Cerebellar cortex (tissue), 1 donor: ENCODE measurements at places on chromosomes 1 and 21.

DNA sequence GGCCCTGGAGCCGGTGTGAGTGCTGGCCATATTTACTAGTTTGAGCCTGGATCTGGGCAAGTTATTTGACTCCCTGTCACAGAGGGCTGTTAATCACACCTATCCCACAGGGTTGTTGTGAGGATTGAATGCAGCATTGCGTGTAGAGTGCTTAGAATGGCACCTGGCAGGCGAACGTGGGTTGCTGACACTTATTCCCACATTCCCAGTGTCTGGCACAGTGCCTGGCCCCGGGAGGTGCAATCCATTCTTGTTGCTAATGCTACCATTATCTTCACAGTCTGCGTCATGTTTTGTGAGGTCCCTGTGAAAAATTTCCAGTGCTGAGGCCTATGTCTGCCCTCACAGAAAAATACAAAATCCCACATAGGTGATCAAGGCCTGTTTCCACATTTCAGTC is 66.1 kb downstream of the CD2 start:
- no peak for DNase-seq

- DNase-seq = no peak
These were observed 144.3 kb downstream of the MIS18A start for GRCh38 chr21:32134441-32135130.

DNA sequence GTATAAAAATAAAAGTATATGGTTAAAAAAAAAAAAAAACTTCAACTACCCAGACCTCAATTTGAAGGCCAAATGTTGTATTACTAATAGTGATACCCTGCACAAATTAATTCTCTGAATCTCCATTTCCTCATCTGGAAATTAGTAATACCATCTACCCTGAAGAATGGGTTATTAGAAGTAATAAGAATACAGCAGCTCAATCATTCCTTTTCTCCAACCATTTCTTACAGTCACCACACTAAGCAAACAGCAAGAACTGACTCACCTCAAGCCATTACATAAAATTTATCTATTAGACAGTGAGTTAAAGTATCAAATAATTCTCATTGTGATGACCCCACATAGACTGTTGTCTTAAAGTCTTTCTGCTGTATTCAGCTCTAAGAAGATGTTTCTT is 39.6 kb downstream of the RERE start:
- no peak for DNase-seq

DNA sequence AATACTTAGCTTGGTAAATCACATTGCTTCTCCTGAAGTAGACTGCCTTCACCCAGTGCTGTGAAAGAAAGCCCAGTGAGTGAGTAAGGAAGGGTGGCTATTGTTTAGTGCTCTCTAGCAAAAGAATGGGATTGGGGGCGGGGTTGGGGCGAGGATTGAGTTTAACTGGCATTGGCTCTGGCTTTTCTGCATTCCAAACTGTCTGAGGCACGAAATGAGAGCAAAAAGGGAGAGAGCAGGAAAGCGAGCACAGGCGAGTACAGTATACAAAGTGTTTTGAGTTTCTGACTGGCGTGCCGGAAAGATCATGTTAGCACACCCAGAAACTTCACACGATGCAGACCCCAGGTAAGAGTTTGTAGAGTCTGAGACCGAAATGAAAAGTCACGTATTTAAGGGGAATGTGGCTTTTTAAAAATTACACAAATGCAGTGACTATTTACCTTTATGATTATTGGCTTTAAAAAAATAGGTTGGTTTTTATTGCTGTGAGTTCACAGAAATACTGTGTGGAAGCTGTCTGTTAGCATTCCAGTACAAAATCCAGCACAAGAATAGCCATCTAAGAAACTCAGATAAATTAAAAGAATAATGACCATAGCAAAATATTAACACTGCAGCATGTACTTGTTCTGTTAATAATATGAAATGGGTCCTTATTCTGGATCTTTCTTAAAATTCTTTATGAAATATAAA is 155.4 kb downstream of the CLEC20A start:
- peak; percentile 26 for DNase-seq

DNA sequence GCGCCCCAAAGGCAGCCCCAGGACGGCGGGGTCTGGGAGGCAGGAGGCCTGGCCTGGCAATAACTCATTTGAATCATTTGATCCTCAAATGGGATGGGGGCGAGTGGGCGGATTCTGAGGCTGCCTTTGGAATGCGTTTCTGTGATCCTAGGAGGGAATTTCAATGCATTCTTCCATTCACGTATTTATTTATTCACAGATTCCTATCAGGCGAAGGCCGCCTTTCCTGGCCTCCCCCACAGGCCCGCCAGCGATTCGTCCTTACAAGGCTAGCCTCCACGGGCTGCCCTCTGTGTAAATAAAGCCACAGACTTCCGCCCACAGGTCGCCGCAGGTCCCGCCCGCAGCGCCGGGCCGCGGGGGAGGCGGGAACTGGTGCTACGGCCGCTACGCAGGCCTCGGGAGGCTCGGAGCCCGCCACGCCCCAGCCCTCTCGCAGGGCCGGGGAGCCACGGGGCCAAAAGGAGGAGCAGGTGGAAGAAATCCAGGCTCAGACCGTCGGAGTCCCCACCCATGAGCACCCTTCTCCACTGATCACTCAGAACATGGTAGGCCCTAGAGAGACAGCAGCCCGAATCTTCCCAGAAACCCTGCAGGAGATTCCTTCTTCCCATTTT is 31.3 kb upstream of the JUN start:
- DNase-seq = peak; percentile 30

- DNase-seq = no peak
These were observed 5.2 kb upstream of the C2CD2 start for GRCh38 chr21:41958886-41959563.

- DNase-seq = no peak
These were observed 115.8 kb downstream of the DSCAM start for GRCh38 chr21:40731206-40731605.

- no peak for DNase-seq
These were observed 6.9 kb downstream of the MIB2 start for GRCh38 chr1:1622010-1622787.

GRCh38 chr1:107976836-107977235 is 11.9 kb upstream of the VAV3 start:
- DNase-seq = no peak

DNA sequence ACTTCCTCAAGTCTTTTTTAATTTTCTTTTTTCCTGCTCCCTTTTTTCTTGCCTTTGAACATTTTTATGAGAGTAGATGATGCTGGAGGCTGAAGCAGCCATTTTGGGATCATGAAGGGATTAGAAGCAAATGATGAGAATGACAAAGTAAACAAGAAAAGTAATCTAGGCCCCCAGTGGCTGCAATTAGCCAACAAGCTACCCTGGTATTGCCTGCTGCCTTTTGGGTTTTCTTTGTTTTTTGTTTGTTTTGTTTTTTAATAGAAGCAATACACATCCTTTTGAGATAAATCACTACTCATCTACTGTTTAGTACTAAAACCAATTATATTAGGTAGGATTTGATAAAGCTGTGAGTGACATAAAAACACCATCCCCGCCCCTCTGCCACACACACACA is 280.7 kb upstream of the ADGRL2 start:
- DNase-seq = no peak

DNA sequence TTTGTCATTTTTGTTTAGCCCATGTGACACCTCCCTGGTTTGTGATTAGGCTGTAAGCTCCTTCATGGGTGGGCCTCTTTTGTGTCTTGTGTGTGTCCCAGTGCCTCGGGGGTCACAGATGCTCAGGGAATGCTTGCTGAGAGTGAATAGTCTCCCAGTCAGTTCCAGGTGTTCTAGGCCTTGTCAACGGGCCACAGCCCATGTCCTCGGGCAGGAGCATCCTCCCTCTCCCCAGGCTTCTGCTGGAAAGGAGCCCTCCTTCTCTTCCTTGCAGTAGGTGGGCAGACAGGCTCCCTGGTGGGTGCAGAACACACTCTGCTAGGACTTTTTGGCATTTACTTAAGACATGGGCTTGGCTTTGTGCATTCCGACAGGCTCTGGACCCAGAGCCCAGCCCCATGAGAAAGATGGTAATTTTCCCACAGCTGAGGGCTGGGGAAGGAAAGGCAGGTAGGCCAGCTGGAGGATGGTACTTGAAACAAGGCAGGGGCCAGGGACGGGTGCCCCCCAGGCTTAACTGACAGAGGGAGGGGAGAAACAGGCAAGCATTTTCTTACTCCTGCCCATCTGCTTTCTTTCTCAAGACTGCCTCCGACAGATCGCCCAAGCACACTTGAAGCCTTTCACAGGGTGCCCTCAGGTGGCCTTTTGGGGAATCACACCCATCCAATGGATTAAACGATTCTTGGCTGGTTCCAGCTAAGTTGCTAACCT is 7.1 kb upstream of the CPLANE2 start:
- peak; percentile 89 for DNase-seq

DNA sequence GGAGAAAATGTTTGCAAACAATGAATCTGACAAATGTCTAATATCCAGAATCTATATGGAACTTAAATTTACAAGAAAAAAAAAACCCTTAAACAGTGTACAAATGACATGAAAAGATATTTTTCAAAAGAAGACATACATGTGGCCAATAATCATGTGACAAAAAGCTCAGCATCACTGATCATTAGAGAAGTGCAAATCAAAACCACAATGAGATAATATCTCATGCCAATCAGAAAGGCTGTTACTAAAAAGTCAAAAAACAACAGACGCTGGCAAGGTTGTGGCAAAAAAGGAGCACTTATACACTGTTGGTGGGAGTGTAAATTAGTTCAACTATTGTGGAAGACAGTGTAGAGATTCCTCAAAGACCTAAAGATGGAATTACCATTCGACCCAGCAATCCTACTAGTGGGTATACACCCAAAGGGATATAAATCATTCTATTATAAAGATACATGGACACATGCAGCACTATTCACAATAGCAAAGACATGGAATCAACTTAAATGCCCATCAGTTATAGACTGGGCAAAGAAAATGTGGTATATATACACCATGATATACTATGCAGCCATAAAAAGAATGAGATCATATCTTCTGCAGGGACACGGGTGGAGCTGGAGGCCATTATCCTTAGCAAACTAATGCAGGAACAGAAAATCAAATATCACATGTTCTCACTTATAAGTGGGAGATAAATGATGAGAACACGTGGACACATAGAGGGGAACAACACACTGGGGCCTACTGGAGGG is 123.2 kb downstream of the PTPRC start:
- DNase-seq = no peak

DNA sequence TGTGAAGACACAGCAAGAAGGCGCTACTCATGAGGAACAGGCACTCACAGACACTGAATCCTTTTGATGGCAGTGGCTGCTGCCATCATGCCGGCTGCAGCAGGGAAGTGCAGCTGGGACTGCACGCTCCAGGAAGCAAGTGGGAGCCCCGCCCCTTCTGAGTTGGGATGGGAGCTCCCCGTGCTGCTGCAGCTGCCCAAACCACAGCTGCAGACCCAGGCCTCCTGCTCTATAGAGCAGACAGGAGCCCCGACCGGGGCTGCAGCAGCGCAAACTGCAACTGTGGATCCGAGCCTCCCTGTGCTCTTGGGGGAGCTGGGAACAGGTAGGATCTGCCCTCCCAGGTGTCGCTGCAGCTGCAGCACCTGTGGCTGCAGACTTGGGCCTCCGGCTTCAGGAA is 65.2 kb upstream of the MARK1 start:
- DNase-seq = no peak

- DNase-seq = no peak
These were observed 593.8 kb downstream of the LRRIQ3 start for GRCh38 chr1:73604211-73604610.
